GM04504 (cell line): ENCODE measurements at places on chromosomes 4 and X.

- no peak for DNase-seq
These were observed 24.7 kb upstream of the PRPS1 start for GRCh38 chrX:107603429-107604159.

GRCh38 chr4:98700656-98701055, 42.2 kb upstream of the TSPAN5 start:
- DNase-seq, result no peak

- DNase-seq, result peak; percentile 30
These were observed at the start of gene EVC2 for GRCh38 chr4:5708449-5709206. Gene EVC2 (minus strand): TSS chr4:5708559. CDS start chr4:5708513, 46 bp downstream.

GRCh38 chr4:36414248-36414647, 132.8 kb downstream of the DTHD1 start:
- no peak for DNase-seq

- no peak for DNase-seq
These were observed 463.9 kb downstream of the RAPGEF2 start for GRCh38 chr4:159566786-159567185.

DNA sequence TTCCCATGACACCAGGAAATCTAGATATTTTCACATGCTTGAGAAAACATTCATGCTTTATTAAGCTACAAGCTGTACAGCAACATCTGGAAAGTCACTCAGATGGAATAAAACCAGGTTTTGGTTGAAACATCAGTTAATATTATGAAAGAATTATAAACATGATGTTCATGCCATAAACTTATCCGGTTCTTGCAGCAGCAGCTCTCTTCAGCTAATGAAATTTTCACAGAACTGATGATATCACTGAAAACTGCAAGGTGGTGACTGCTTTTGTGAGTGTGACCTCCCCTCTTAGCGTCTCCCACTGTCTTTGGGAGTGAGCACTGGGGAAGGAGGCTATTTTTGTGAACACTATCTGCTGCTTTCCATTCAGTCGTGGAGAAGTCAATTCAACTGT, 56.9 kb downstream of the ARHGAP10 start:
- no peak for DNase-seq

- no peak for DNase-seq
These were observed 689 bp downstream of the NR0B1 start for GRCh38 chrX:30308263-30309138.

DNA sequence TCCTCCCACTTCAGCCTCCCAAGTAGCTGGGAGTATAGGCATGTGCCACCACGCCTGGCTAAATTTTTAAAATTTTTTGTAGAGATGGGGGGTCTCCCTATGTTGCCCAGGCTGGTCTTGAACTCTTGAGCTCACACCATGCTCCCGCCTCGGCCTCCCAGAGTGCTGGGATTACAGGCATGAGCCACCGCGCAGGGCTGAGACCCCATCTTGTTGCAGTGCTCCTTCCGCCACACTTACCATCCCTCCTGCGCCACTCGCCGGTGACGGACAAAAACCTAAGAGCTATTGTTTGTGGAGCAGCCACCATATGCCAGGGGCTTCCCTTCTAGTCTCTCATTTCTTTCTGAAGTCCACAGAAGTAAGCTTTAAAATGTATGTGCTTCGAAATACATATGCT, 34.5 kb downstream of the NSG1 start:
- no peak for DNase-seq

GRCh38 chr4:129059028-129059427, 34.3 kb downstream of the SCLT1 start:
- no peak for DNase-seq

- DNase-seq, result no peak
These were observed 914.5 kb downstream of the NLGN4X start for GRCh38 chrX:5314148-5314547.

GRCh38 chr4:141684785-141685184, 48.4 kb downstream of the IL15 start:
- DNase-seq, result no peak

DNA sequence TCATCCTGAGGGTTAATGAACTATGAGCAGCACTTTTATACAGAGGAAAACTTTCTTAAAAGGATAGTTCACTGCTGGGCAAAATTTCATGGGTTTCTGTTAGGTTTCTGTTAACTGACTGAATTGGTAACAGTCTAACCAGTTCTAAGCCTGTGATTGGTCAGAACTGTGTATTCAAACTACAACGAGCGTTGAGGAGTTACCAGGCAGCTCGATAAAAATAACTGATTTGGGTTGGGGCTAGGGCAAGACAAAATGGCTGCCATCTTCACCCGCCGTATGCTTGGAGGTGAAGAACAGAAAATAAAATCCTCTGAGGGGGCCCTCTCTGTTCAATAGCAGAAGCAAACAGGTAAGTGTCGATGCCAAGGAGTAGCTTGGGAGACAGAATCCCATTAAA, 22.0 kb downstream of the FAM133A start:
- no peak for DNase-seq

GRCh38 chr4:120304801-120305200, 238.2 kb upstream of the MAD2L1 start:
- no peak for DNase-seq

GRCh38 chrX:18964901-18965300, 19.0 kb downstream of the PHKA2 start:
- DNase-seq, result no peak

DNA sequence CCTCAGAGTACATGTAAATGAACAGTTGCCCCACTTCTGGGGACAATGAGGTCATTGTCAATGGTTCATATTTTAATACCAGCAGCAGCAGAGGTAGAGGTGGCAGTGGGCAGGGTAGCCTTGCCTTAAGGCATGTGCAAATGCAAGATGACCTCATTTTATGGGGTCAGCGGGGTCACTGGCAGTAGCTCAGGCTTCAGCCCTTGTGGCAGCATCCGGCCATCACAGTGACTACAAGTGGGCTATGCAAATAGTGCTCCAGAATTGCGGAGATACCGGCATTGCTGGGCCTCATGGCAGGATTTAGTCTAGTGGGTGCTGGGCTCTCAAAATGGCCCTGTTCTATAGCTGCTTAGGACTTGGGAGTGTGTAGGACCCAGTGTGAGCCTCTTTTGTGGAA, 144.7 kb downstream of the FAM47A start:
- no peak for DNase-seq

- no peak for DNase-seq
These were observed 5.1 kb downstream of the ETDA start for GRCh38 chrX:135256923-135257322.

GRCh38 chr4:52945326-52945898, 83.3 kb downstream of the RASL11B start:
- DNase-seq, result no peak

DNA sequence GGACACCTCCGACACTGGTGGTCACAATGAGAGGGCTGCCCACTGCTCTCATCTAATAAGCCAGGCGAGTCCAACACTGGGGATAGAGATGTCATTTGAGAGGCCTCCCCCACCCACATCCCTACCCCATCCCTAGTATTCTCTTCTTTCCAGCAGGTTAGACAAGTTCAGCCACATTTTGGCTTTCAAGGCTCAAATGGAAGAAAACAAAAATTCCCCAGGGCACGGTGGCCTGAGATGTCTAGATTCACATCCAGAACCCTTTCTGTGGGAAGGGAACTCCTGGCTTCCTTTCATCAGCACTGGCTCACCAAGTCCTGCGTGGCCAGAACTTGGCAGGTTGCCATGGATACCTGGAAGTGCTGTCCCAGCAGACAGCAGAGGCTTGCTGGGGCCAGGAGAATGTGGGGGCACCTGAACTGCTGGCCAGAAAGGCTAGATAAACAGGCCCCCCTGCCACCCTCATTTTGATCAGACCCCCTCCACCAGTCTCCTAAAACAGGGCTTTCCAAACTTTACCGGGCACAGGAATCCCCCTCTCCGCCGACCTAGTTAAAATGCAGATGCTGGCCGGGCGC, 1.3 kb upstream of the NYX start:
- DNase-seq, result no peak

DNA sequence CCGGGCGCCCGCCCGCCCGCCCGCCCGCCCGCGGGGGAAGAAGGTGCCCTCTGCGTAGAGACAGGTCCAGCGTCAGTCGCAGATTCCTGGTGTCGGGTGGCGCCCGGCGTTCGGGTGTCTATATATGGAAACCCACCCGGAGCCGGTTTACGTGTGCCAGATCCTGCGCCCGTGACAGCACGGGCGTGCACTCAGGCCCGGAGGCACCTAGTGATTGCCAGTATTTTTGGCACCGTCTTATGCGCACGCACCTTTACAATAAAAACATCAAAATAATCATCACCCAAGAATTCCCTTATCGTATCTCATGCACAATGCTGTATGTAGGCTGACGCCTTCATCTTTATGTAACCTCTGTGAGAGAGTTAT, 519 bp downstream of the SLC25A4 start:
- no peak for DNase-seq

DNA sequence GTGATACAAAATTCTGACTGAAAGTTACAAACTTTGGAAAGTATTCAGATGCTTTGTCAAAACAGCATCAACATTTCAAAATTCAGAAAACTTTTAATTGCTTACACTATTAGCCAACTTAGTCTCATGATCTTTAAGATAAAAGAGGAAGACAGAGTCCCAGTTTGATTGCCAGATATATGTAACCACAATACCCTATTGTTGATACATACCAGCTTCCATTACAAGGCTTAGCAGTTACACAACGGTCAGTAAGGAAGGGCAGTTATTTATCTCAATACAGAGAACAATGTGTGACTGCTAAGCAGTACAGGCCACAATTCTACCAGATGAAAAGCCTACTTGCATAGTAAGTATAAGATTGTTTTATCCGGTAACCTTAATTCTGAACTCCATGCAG, 138.4 kb downstream of the SPANXN3 start:
- DNase-seq, result no peak

- DNase-seq, result no peak
These were observed 381.5 kb upstream of the GALNT7 start for GRCh38 chr4:172787111-172787510.

DNA sequence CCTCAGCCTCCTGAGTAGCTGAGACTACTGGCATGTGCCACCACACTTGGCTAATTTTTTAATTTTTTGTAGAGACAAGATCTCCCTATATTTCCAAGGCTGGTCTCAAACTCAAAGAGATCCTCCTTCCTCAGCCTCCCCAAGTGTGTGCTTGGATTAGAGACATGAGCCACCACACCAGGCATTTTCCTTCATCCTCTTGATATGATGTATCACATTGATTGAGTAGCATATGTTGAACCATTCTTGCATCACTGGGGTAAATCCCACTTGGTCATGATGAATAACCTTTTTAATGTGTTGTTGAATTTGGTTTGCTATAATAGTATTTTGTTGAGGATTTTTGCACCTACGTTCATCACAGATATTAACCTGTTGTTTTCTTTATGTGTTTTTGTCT, 24.2 kb upstream of the PPM1K start:
- no peak for DNase-seq

DNA sequence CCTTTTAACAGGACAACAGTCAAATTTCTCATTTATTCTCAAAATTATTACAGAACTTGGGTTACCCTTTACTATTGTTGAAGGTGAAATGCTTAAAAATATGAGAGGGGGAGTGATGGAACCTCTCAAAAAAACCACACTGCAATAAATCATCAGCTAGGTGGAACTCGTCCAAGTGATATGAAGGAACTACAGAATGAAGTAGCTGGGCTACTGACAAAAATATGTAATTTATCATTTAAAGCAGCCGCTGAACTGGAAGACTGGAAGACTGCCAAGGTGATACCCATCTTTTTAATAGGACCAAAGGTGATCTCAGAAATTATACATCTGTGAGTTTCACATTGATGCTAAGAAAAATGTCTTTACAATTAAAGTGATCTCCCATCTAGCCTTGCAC, 597.7 kb upstream of the TENM3 start:
- no peak for DNase-seq

- DNase-seq, result no peak
These were observed 921 bp downstream of the PFKFB1 start for GRCh38 chrX:54992911-54993622.

DNA sequence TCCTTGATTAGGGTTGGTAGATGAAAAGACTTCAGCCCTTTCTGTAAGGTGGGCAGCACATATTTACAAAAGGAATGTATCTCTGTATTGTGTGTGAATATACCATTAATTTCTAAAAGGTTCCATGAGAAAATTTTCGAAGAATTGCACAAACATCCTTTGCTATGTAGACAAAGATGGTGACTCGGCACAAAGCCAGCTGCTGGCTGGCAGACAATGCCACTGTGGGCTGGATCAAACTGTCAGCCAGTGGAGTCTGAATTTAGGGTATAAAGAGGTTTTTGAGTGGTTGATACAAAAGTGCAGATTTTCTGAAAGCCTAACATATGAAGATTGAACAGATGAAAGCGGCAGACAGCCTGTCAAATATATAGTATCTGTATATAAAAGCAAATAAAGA, 5.6 kb upstream of the TXK start:
- no peak for DNase-seq

GRCh38 chr4:184957446-184958115, 60.7 kb upstream of the HELT start:
- no peak for DNase-seq

DNA sequence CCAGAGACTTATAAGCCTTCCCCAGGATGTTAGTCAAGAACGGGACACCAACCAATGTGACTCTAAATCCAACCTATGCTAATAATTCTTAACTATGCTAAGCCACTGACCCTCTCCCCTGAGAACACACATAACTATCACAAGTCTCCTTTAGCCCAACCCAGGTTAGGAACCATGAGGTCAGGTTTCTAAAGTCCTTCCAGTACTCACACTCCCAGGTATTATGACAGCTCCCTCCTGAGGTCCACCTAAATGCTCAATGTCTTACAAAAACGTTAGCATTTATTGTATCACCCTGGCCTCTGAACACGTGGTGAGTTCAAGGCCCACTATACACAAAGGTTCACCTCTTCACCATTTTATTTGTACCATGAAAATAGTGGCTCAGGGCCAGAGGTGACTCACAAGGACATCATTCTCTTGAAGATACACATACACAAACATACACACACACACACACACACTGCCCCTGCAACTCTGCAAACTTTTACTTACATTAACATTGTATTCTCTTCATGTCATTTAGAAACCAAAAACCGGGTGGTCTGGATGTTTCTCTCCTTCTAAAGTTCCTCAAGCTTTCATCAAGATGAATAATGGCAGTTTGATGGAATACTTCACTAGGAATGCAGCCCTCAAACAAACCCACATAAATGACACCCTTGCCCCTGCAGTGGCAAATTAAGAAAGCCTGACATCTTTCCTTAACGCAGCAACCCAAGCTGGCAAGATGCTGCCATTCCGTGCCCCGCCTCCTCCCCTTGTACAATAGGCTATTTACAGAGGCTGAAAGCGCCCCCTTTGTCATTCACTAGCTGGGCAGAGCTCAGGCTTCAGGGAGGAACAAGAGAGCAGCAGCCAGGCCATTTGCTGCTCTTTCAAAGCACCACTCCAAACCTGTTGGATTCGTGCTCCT, 17.7 kb downstream of the ACSL1 start:
- DNase-seq, result no peak
